Psoas muscle (tissue), 8 donors: ENCODE measurements at places on chromosomes 5 and 9. TPM values are rescaled to one million over a fixed set of nuclear protein-coding genes. Genes with fewer than 3 reads are reported as not detected.

- no peak overlapping the region for H3K4me3 ChIP-seq
- no peaks in the 10 kb centered on the region for H3K27me3 ChIP-seq
- H3K27ac ChIP-seq, result no peak overlapping the region
- no peaks in the 10 kb centered on the region for H3K4me1 ChIP-seq
- DNase-seq, result no peak
- no peaks in the 10 kb centered on the region for H3K36me3 ChIP-seq
These were observed 334.7 kb upstream of the ZNF608 start for GRCh38 chr5:125081101-125081500.

DNA sequence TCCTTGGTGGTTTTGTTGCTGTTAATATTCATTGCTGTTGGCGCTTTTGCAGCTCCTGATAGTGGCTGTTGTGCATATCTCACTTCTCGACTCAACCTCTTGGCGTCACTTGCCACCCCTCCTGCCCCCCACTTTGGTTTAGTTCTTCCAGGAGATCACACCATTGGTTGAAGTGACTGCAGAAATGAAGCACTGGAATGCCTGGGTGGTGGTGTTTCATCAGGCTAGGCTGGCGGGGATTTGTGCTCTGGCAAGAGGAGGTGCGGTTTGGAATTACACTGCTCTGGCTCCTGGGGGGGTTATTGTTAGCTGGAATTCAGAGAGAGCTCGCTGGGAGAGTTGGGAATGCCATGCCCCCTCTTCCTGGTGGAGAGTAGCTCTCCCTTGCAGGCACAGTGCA, 11.5 kb downstream of the PRRC2B start:
- DNase-seq, result peak; percentile 65
- peak overlapping the region; percentile 90 for H3K27ac ChIP-seq
- no peaks in the 10 kb centered on the region for H3K27me3 ChIP-seq
- no peaks in the 10 kb centered on the region for H3K36me3 ChIP-seq

- no peaks in the 10 kb centered on the region for H3K27me3 ChIP-seq
- DNase-seq, result no peak
- H3K36me3 ChIP-seq, result no peaks in the 10 kb centered on the region
- no peak overlapping the region for H3K27ac ChIP-seq
These were observed 318.6 kb upstream of the RGMB start for GRCh38 chr5:98454904-98455303.

- H3K4me1 ChIP-seq, result no peaks in the 10 kb centered on the region
- no peaks in the 10 kb centered on the region for H3K27me3 ChIP-seq
- DNase-seq, result no peak
- H3K36me3 ChIP-seq, result no peaks in the 10 kb centered on the region
- no peak overlapping the region for H3K27ac ChIP-seq
- no peak overlapping the region for H3K4me3 ChIP-seq
These were observed 177.3 kb upstream of the FST start for GRCh38 chr5:53303105-53303504.

GRCh38 chr9:124079176-124079925, 67.8 kb downstream of the LHX2 start:
- H3K4me1 ChIP-seq, result no peaks in the 10 kb centered on the region
- no peak overlapping the region for H3K4me3 ChIP-seq
- H3K27me3 ChIP-seq, result peaks cover 3% of the 10 kb centered on the region
- peak overlapping the region; percentile 81 for H3K27ac ChIP-seq
- H3K36me3 ChIP-seq, result no peaks in the 10 kb centered on the region

DNA sequence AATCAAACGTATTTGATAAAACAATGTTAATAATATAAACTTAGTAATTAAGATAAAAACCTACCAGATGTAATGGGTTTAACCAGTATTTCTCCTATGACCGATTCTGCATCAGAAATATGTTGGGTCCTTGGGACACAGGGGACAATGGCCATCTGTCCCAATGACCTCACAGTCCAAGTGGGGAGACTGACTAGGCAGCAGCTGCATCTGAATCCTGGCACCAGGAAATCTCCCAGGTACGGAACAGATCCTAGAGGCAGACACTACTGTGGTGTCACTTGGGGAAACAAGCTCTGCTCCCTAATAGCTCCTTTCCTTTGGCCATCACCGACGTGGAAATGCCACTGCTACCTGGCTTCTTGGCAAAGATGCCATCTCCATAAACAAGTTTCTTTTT, 81.8 kb upstream of the SARDH start:
- H3K27ac ChIP-seq, result no peak overlapping the region
- no peaks in the 10 kb centered on the region for H3K36me3 ChIP-seq
- DNase-seq, result no peak
- H3K27me3 ChIP-seq, result no peaks in the 10 kb centered on the region
- H3K4me3 ChIP-seq, result no peak overlapping the region

GRCh38 chr5:150392680-150393079, 20.0 kb downstream of the CD74 start:
- no peaks in the 10 kb centered on the region for H3K4me1 ChIP-seq
- H3K4me3 ChIP-seq, result no peak overlapping the region
- peaks cover 100% of the 10 kb centered on the region for H3K36me3 ChIP-seq
- no peak overlapping the region for H3K27ac ChIP-seq

DNA sequence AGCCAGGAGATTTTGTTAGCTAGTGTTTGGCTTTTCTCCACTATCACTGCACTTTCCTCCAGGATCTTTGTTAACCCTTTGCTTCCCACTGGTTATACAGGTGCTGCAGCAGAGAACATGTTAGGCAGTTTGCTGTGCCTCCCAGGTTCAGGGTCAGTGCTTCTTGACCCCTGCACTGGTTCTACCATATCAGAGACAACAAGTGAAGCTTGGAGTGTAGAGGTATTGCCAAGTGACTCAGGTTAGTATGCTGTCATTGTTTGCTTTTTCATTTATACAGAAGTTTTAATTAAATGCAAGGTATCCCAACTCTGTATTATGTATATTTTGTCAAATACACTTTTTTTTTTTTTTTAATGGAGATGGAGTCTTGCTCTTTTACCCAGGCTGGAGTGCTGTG, 68.4 kb downstream of the GAPVD1 start:
- H3K4me1 ChIP-seq, result no peaks in the 10 kb centered on the region
- no peak overlapping the region for H3K4me3 ChIP-seq
- H3K36me3 ChIP-seq, result peaks cover 85% of the 10 kb centered on the region
- H3K27ac ChIP-seq, result no peak overlapping the region
- H3K27me3 ChIP-seq, result no peaks in the 10 kb centered on the region
- no peak for DNase-seq

GRCh38 chr9:120628207-120628924, 48.4 kb upstream of the CDK5RAP2 start:
- no peaks in the 10 kb centered on the region for H3K27me3 ChIP-seq
- no peak overlapping the region for H3K4me3 ChIP-seq
- H3K4me1 ChIP-seq, result no peaks in the 10 kb centered on the region
- no peak for DNase-seq

GRCh38 chr5:175162036-175162435, 281.9 kb downstream of the DRD1 start:
- H3K4me1 ChIP-seq, result no peaks in the 10 kb centered on the region
- no peak for DNase-seq
- no peaks in the 10 kb centered on the region for H3K36me3 ChIP-seq
- H3K27me3 ChIP-seq, result no peaks in the 10 kb centered on the region
- no peak overlapping the region for H3K4me3 ChIP-seq

GRCh38 chr9:131728961-131729360, 10.9 kb downstream of the RAPGEF1 start:
- no peak overlapping the region for H3K4me3 ChIP-seq
- H3K4me1 ChIP-seq, result peaks cover 79% of the 10 kb centered on the region
- H3K36me3 ChIP-seq, result no peaks in the 10 kb centered on the region
- no peaks in the 10 kb centered on the region for H3K27me3 ChIP-seq
- peak overlapping the region; percentile 50 for H3K27ac ChIP-seq
- no peak for DNase-seq

- H3K27ac ChIP-seq, result no peak overlapping the region
- H3K4me3 ChIP-seq, result no peak overlapping the region
These were observed 73.8 kb downstream of the C9orf50 start for GRCh38 chr9:129547063-129547462.

- no peaks in the 10 kb centered on the region for H3K27me3 ChIP-seq
- no peak for DNase-seq
- H3K27ac ChIP-seq, result no peak overlapping the region
- no peak overlapping the region for H3K4me3 ChIP-seq
- no peaks in the 10 kb centered on the region for H3K4me1 ChIP-seq
- H3K36me3 ChIP-seq, result no peaks in the 10 kb centered on the region
These were observed 48.5 kb downstream of the PLEKHG4B start for GRCh38 chr5:140443-140829.

DNA sequence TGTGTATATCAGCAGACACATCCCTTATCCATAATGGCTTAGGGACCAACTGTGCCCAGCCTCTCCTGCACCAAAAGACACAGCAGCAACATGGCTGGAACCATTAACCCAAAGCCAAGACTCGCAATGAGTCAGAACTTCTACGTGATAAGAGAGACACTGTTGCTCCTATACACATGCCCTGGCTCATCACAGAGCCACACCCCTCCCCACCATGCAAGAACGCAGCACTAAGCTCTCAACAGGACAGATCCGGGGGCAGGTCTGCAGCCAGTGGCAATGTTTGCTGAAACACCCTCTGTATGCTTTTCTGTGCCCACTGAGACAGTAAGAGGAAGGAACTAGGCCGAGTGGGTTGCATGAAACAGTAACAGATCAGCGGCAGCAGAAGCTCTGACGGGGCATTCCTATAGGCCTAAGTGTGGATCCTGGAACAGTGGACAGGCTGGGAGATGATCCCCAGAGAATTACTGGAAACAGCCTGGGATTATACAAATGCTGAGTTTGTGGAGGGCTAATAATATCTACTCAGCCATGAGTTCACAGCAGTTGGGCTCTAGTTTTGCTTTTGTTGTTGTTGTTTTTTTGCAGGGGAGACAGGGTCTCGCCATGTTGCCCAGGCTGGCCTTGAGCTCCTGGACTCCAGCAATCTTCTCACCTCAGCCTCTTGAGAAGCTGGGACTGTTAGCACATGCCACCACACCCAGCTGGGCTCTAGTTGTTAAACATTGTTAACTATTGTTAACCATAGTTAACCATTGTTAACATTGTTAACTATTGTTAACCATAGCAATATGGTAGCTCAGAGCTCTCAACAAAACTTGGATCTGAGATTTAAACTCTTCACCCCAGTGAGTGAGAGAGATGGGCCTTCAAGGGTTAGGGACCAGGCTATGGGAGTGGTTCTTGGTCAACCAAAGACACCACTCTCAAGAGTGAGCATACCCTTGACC, 41.0 kb downstream of the B4GALT1 start:
- H3K4me1 ChIP-seq, result peaks cover 26% of the 10 kb centered on the region
- no peak overlapping the region for H3K4me3 ChIP-seq
- no peak for DNase-seq
- H3K27me3 ChIP-seq, result no peaks in the 10 kb centered on the region
- H3K27ac ChIP-seq, result no peak overlapping the region

GRCh38 chr5:135443161-135443960, 3.8 kb downstream of the DCANP1 start:
- DNase-seq, result no peak
- no peaks in the 10 kb centered on the region for H3K36me3 ChIP-seq
- H3K4me3 ChIP-seq, result no peak overlapping the region
- no peak overlapping the region for H3K27ac ChIP-seq
- no peaks in the 10 kb centered on the region for H3K27me3 ChIP-seq

GRCh38 chr5:39541920-39542319, 117.1 kb upstream of the DAB2 start:
- no peaks in the 10 kb centered on the region for H3K36me3 ChIP-seq
- H3K27ac ChIP-seq, result no peak overlapping the region
- H3K27me3 ChIP-seq, result no peaks in the 10 kb centered on the region
- no peaks in the 10 kb centered on the region for H3K4me1 ChIP-seq
- no peak for DNase-seq

DNA sequence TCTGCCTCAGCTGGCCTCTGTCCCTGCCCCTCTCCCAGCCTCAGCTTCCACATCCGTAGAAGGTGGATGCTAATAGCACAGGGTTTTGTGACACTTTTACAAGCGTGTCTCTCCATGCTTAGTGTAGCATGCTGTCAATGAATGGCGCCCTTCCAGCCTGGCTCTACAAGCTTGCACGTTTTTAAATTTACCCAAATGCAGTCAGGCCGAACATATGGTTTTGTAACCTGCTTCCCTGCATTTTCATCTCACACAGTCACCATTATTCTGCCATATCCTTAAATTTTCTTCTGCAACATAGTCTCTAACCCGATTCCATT, 28.8 kb downstream of the FAM163B start:
- H3K4me3 ChIP-seq, result no peak overlapping the region
- H3K4me1 ChIP-seq, result peaks cover 3% of the 10 kb centered on the region
- no peaks in the 10 kb centered on the region for H3K27me3 ChIP-seq
- no peaks in the 10 kb centered on the region for H3K36me3 ChIP-seq
- no peak overlapping the region for H3K27ac ChIP-seq

DNA sequence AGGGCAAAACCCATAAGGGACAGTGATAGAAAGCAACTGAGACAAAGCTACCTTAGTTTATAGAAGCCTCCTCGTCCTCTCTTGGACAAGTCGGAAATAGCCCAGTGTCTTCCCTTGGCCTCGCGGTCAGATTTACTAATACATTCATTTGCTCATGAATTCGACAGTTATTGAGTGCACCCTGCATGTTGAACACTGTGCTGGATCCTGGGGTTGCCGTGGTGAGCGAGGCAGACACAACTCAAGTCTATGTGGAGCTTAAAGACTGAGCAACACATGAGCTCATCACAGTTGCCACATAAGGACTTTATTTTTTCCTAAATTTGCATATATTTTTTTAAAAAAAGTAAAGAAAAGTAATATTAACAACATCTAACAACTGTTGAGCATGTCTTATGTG, 411.1 kb upstream of the ITGA1 start:
- no peak for DNase-seq
- no peak overlapping the region for H3K4me3 ChIP-seq
- no peaks in the 10 kb centered on the region for H3K4me1 ChIP-seq
- H3K27me3 ChIP-seq, result no peaks in the 10 kb centered on the region

DNA sequence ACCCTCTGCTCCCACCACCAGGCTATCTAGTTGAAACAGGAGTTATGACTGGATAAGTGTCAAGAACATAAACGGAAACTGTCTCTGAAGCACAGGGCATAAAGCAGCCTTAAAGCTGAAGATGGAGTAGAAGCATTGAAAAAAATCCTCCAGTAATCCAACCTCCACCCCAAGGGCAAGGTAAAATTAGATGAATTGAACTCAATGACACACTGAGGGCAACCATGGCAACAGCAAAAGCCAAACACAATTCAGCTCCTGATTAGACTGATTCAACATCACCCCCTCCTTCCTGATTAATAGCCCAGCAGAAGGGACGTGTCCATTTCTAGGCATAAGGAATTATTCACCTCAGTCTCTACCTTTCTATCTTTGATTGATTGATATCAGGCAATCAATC, 183.2 kb upstream of the MAP3K1 start:
- H3K27me3 ChIP-seq, result no peaks in the 10 kb centered on the region
- no peak overlapping the region for H3K27ac ChIP-seq
- no peaks in the 10 kb centered on the region for H3K4me1 ChIP-seq

- no peaks in the 10 kb centered on the region for H3K27me3 ChIP-seq
- no peaks in the 10 kb centered on the region for H3K36me3 ChIP-seq
- no peak overlapping the region for H3K27ac ChIP-seq
These were observed 17.7 kb upstream of the RNF180 start for GRCh38 chr5:64147849-64148441.

GRCh38 chr5:27502236-27502635, 463.9 kb upstream of the CDH9 start:
- no peak overlapping the region for H3K4me3 ChIP-seq
- no peaks in the 10 kb centered on the region for H3K4me1 ChIP-seq
- no peak overlapping the region for H3K27ac ChIP-seq
- no peaks in the 10 kb centered on the region for H3K27me3 ChIP-seq
- no peaks in the 10 kb centered on the region for H3K36me3 ChIP-seq

The ABLIM3 gene
- polyA plus RNA-seq, result 18.7 TPM

The CARD6 gene
- polyA plus RNA-seq, result 1.1 TPM

The ZNF879 gene
- polyA plus RNA-seq, result 6.6 TPM

The LEAP2 gene
- 2.4 TPM for polyA plus RNA-seq

The MCTP1 gene
- 2.2 TPM for polyA plus RNA-seq

The NME5 gene
- 0.92 TPM for polyA plus RNA-seq

The FOXD4L6 gene
- 0.03 TPM for polyA plus RNA-seq

The PCDHB10 gene
- 0.14 TPM for polyA plus RNA-seq

The SMIM33 gene
- not detected for polyA plus RNA-seq

The SMIM32 gene
- polyA plus RNA-seq, result not detected

The SLC24A2 gene
- 0.03 TPM for polyA plus RNA-seq

The ARID3C gene
- polyA plus RNA-seq, result not detected

The DMRT2 gene
- 2.7 TPM for polyA plus RNA-seq
